HCT116 (cell line): ENCODE measurements at places on chromosomes 6 and 20. TPM values are rescaled to one million over a fixed set of nuclear protein-coding genes. Genes with fewer than 3 reads are reported as not detected.

GRCh38 chr6:42796171-42796570 lies 14.3 kb downstream of the BICRAL start:
- no peak for DNase-seq

The SEL1L2 gene
- total RNA-seq, result not detected

The TLDC2 gene
- total RNA-seq, result 0.32 TPM

GRCh38 chr6:130183271-130184222 lies 39.2 kb downstream of the SAMD3 start:
- no peak for DNase-seq

DNA sequence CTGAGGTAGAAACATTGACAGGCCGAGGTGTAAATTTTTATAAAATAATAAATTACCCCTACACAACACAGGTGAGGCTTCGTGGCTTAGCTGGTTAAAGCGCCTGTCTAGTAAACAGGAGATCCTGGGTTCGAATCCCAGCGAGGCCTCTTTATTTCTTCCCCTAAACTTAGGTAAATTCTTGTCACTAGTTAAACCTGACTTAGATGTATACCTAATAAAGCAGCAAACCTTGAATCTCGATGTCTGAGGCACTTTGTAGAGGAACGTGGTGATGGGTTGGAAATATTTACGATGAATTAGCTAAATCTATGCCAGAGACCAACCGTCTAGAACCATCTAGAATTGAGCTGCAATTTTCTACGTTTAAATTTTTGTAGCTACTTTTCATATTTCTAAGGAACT lies 185.6 kb downstream of the OR2B2 start:
- peak; percentile 44 for DNase-seq

DNA sequence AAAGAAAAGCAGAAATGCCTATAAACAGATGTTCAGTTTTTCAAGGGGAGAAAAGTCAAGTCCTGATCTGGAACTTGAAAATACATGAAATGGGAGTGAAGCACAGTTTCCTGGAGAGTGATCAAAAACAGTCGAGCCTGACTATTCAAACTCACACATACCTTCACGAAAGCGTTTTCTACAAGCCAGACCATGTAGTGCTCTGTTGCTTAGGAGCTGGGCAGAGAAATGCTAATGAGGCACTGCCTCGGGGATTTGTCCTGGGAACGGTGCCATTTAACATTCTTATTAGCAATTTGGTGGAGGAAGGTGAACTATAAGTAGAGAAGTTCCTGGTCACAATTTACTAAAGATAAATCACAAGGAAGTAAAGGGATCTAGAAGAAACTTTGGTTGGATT lies 5.9 kb downstream of the NHSL1 start:
- no peak for DNase-seq

GRCh38 chr6:149933461-149933860 lies 8.4 kb upstream of the ULBP2 start:
- DNase-seq, result no peak

- DNase-seq, result no peak
Observed at GRCh38 chr6:3750317-3751076, 1.0 kb downstream of the PXDC1 start.

The SYTL3 gene
- total RNA-seq, result 55.3 TPM

GRCh38 chr6:82205930-82206392 lies 41.6 kb downstream of the IBTK start:
- no peak for DNase-seq

DNA sequence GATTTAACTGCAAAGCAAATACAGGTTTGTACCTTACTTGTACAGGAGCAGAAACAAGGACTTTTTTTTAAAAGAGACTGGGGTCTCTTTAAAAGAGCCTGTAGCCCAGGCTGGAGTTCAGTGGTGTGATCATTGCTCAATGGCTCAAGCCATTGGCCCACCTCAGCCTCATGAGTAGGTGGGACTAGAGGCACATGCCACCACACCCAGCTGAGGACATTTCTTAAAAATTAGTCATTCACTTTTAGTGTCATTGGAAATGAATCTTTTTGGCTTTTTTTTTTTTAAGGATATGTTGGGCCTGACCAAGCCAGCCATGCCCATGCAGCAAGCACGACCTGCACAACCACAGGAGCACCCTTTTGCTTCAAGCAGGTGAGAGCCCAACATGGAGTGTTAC lies 16.9 kb downstream of the SEC23B start:
- DNase-seq, result no peak

- no peak for DNase-seq
Observed at GRCh38 chr20:1286267-1287024, 20.4 kb downstream of the SNPH start.

DNA sequence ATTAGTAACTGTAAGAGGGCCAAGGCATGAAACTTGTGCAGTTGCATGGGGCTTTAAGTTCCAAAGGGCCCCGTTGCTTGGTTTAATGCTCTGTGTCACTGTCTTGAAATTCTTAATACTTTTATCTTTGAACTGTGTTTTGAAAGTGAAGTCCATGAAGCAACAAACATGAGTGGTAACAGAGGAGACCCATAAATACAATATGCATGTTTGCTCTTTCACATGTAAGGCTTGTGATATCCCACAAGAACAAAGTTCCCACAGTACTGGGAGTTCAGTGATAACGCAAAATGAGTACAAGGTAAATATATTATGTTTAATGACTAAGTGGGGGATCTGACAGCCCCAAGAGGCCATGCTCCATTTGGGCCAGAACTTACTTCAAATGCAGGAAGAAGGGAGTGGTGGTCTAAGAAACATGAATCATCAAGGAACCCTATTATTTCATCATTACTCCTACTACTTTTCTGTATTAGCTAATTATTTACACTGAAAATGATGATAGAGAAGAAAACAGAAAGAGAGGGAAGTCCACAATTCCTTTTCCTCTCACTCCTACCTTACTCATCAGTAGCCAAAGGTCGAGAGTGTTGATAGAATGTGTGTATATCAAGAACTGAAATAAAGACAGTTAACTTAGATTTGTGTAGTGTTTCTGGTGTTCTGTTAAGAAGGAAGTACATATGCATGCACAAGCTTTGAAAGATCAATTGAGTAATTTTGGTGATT lies 157.3 kb downstream of the PHF3 start:
- no peak for DNase-seq

- no peak for DNase-seq
Observed at GRCh38 chr6:101607111-101607690, 213.7 kb downstream of the GRIK2 start.

The SGK2 gene
- total RNA-seq, result 2.3 TPM

GRCh38 chr20:12956303-12956702 lies 52.5 kb upstream of the SPTLC3 start:
- no peak for DNase-seq

The KCNK16 gene
- total RNA-seq, result not detected

DNA sequence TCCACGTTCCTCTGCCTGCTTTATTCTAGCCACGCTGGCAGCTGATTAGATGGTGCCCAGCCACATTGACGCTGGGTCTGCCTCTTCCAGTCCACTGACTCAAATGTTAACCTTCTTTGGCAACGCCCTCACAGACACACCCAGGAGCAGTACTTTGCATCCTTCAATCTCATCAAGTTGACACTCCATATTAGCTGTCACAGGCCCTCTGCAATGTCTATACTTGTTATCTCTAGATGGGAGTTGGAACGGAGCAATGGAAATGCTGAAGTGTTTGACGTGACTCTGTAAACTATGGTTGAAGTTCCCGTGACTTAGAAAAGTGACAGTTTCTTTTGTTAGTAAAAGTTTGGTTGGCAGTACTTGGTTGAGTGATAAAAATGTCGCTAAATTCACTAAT lies 291.0 kb downstream of the CDH4 start:
- DNase-seq, result no peak

GRCh38 chr20:54176610-54177009 lies 2.8 kb upstream of the CYP24A1 start:
- no peak for DNase-seq

GRCh38 chr20:62641321-62642050 lies 817 bp upstream of the SLCO4A1 start:
- DNase-seq, result no peak

DNA sequence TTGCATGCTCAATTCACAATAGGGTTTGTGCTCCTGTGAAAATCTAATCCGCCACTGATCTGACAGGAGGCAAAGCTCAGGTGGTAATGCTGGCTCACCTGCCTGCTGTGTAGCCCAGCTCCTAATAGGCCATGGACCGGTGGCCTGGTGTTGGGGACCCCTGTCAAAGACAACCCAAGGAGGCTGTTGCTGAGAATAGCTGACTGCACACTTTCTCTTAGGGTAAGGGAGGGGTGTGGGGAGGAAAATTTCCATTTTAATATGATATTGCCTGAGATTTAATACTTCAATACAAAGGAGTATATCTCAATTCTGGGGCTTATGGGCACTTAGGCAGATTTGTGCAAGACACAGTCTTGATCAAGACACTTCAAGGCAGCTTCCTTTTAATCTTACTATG lies 105.8 kb downstream of the ALDH8A1 start:
- no peak for DNase-seq

The SLCO4A1 gene
- 107 TPM for total RNA-seq

The IRF4 gene
- 1.2 TPM for total RNA-seq

GRCh38 chr6:135568379-135568778 lies 70.8 kb upstream of the AHI1 start:
- DNase-seq, result no peak

The RSPO3 gene
- not detected for total RNA-seq

GRCh38 chr20:23233341-23233740 lies 117.2 kb upstream of the NXT1 start:
- DNase-seq, result no peak

The ANKRD66 gene
- not detected for total RNA-seq

DNA sequence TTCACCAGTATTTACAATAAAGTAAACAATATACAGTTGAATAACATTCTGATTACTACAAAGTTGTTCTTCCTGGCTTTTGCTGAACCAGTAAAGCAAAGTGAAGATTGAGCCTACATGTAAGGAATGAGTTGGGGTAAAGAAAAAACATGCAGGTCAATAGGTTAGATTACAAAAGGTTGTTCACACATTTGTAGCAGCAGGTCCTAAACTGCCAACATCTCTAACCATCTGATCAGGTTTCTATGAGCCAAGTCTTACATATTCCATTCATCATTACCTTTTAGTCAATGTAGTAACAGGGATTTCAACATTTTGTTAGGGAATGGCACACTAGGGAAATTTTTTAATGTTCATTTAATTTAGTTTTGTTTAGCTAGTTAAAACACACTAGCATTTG lies 9.3 kb upstream of the CALHM6 start:
- DNase-seq, result no peak

DNA sequence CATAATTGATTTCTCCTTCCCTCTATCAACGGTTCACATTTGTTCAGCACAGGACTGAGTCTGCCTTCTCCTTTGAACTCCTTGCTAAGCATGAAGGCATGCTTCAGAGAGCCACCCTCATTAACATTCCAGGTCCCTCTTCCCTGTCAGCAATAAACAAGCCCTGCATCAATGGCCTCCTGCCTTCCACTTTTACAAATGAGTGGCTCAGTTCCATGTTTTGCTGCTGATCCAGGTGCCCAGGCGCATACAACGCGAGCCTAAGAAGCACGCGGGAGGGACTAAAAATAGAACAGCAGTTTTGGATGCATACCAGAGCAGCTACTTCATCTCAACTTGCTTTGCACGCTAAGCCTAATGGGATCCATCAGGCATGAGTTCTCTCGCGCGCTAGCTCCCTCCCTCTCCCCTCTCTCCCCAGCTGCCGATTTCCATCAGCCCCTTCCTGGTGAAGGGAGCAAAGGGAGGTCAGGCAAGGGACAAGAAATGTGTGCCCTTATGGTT lies 53.4 kb downstream of the TRAF3IP2 start:
- DNase-seq, result no peak

The GLP1R gene
- not detected for total RNA-seq

- DNase-seq, result no peak
Observed at GRCh38 chr6:112576423-112576822, 229.3 kb downstream of the RFPL4B start.

- DNase-seq, result no peak
Observed at GRCh38 chr6:156683821-156684220, 93.4 kb upstream of the ARID1B start.

The SLC25A27 gene
- total RNA-seq, result 10.7 TPM

DNA sequence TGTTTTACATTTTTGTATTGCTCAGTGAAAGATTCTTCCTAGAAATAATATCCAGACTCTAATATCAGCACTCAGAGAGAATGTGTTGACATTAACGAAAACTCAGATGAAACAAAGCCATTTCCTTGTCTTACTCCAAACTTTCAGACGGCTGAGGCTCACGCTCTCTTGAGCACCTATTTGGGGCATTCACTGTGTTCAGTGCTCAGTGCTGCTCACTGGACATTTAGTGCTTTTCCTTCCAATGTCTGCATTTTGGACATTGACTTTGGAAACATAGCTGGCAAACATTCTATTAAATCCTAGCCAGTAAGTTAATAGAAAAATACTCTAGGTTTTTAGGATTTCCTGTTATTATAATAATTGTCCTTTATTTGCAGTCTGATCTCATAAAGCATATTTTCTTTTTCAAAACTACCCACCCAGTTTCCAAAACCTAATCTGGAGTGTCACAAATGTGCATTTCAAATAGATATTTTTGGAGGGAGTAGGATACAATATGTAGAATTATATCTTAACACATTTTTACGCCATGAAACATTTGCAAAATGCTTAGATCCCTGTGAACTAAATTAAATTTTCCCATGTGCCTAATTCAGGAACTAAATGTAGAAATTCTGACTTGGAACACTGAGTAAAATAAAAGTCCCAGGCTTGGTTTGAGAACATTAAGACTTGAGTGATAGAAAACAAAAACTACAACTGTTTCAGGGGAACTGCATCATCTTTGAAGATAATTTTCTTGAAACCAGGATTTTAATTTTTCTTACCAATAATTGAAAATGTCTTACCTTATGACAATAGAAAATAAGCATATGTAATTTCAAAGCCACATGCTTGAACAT lies 91.7 kb upstream of the B3GAT2 start:
- DNase-seq, result no peak

- no peak for DNase-seq
Observed at GRCh38 chr20:53660947-53661381, 67.3 kb upstream of the ZNF217 start.

The TFAP2D gene
- not detected for total RNA-seq

The SCUBE3 gene
- 0.05 TPM for total RNA-seq

- DNase-seq, result no peak
Observed at GRCh38 chr20:1019344-1019743, 17.2 kb upstream of the RSPO4 start.
